Central memory CD8-positive, alpha-beta T cell (primary cell): ENCODE measurements at places on chromosomes 3 and 15.

- H3K4me3 ChIP-seq: no peak overlapping the region
- peaks cover 67% of the 10 kb centered on the region for H3K27me3 ChIP-seq
- no peak overlapping the region for H3K27ac ChIP-seq
- DNase-seq: no peak
- peaks cover 2% of the 10 kb centered on the region for H3K36me3 ChIP-seq
Measured at GRCh38 chr15:86231864-86232721, 152.4 kb downstream of the AGBL1 start.

GRCh38 chr3:78992400-78992799 is 775.4 kb downstream of the ROBO1 start:
- no peaks in the 10 kb centered on the region for H3K27me3 ChIP-seq
- no peak overlapping the region for H3K27ac ChIP-seq
- no peak for DNase-seq
- H3K4me3 ChIP-seq: no peak overlapping the region
- H3K4me1 ChIP-seq: no peaks in the 10 kb centered on the region

- peaks cover 17% of the 10 kb centered on the region for H3K36me3 ChIP-seq
- H3K4me1 ChIP-seq: peaks cover 63% of the 10 kb centered on the region
- H3K27ac ChIP-seq: no peak overlapping the region
- H3K4me3 ChIP-seq: no peak overlapping the region
- DNase-seq: no peak
- no peaks in the 10 kb centered on the region for H3K27me3 ChIP-seq
Measured at GRCh38 chr15:41832875-41833274, 5.0 kb downstream of the JMJD7 start.

DNA sequence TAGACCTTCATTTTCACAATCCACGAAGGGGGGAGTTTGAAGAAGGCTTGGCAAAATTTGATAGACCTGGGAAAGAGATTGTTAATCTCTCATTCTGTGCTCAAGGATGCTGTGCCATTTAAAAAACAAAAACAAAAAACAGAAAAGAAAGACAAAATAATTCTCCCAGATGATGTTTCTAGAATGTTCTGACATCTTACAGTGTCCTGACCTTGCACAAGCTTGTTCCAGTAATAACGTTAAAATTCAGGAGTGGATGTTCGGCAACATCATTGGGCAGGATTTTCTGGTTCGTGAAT is 79.9 kb downstream of the SMAD3 start:
- peaks cover 89% of the 10 kb centered on the region for H3K4me1 ChIP-seq
- no peaks in the 10 kb centered on the region for H3K27me3 ChIP-seq

DNA sequence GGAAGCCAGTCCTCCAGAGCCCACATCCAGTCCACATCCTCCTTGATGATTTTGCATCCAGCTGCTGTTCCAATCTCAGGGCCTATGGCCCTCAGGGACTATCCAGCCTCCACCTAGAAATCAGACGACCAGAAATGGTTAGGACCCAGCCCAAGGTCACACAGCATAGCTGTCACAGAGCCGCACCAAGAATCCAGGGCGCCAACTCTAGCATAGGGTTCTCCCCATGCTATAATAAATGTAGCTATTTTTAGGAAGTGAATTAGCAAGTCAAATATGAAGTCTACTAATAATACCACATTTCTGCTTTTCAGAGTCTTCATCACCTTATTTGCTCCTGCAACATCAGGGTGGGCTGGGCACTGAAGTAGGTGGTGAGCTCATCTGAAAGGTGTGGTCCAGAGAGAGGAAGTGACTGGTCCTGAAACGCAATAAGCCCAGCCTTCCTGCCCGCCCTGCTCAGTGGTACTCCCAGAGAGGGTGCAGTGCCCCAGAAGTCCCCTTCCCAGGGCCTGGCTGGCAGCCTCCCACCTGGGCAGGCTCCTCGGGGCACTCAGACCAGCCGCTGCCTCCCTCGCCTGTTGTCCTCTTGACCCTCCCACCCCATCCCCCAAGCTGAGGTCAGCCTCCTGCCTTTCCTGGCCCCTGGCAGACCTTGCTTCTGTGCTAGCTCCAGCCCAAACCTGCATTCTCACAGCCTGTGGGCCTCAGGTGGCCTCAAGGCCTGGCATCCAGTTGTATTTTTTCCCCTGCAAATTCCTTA is 17.6 kb upstream of the CYP11A1 start:
- H3K4me3 ChIP-seq: peak overlapping the region; percentile 21
- DNase-seq: peak; percentile 38
- H3K36me3 ChIP-seq: peaks cover 3% of the 10 kb centered on the region
- H3K27ac ChIP-seq: peak overlapping the region; percentile 30
- H3K4me1 ChIP-seq: peaks cover 43% of the 10 kb centered on the region

DNA sequence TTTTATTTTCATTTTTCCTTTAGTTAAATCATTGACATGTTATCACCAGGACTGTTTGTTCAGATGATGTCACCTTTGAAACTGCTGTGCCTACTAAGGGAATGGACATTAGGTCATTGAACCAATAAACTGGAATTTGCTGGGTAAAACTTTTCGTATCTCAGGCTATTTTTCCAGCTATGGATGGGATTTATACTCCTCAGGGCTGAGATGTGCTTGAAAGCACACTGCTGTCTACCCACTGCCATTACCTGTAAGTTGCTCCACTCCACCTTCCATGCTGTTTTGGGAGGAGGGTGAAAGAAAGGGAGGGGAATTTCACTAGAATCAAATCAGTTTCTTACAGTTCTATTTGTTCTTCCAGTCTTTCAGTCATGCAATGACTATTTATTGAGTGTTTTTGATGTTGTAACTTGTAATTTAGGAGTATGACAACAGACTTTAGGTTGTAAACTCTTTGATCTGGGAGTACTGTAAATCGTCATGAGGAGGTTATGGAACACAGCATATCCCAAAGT is 11.3 kb downstream of the EHD4 start:
- no peak overlapping the region for H3K27ac ChIP-seq
- no peaks in the 10 kb centered on the region for H3K27me3 ChIP-seq
- peaks cover 10% of the 10 kb centered on the region for H3K36me3 ChIP-seq

DNA sequence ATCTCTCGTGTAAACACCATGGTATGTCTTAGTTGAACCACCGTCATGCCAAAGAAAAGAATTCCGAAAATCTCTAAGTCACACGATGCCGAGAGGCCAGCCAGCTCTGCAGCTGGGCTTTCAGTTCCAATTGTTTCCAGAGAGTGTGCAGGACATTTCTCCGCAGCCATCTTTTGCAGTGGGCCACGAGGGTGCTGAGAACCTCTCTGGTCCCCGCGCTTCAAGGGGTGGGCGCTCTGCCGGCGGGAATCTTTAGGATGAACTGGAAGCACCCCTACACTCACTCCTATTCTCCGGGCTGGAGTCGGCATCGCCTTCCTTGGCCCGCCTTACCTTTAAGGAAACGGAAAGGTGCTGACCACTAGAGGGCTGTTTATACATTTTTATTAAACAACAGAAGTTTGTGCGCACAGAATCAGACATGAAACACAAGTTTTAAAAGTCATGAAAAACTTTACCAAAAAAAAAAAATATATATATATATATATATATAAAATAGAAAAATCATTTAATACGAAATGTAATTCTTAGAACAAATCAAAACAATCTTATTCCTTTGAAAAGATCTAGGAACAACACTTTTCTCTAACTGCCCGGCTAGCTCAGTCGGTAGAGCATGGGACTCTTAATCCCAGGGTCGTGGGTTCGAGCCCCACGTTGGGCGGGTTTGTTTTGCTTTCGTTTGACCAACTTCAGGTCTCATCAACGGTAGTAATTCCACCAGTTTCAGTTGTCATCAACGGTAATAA is 12.5 kb upstream of the MORF4L1 start:
- peak overlapping the region; percentile 95 for H3K27ac ChIP-seq
- peak overlapping the region; percentile 78 for H3K4me3 ChIP-seq
- H3K4me1 ChIP-seq: peaks cover 9% of the 10 kb centered on the region
- no peaks in the 10 kb centered on the region for H3K27me3 ChIP-seq
- peak; percentile 55 for DNase-seq

DNA sequence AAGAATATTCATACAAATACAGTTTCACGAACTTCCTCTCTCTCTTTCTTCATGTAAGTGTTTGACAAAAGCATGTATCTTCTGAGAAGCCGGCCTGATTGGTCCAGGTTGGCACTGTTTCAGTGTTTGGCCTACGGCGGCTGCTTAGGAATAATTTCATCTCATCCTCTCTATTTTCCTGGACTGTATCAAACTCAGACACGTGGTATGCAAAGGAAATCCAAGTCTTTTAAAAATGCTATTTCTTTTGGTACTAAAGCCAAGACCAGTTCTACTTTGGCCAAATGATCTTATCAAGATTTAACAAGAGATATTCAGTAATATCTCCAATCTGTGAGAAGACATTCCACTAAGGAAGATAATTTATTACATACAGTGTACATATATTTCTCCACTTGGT is 152.8 kb downstream of the TIGIT start:
- H3K36me3 ChIP-seq: no peaks in the 10 kb centered on the region
- no peaks in the 10 kb centered on the region for H3K27me3 ChIP-seq
- H3K27ac ChIP-seq: no peak overlapping the region

DNA sequence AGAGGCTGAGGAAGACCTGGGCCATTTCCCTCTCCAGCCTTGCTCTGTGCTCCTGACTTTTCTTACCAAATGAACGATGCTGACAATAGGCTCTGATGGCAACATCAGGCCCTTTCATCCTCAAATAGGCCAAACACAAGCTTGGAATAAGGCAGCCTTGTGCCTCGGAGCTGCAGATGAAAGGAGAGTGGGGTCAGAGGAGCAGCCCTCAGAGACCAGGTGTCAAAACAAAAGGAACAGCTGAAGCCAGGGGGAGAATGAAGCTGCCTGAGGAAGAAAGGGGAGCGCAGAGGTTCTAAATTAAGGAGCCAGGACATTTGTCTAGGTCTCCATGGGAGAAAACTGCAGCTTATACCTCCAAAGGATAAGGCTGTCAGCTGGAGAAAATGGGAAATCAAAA is 5.1 kb downstream of the BFSP2 start:
- peaks cover 48% of the 10 kb centered on the region for H3K27me3 ChIP-seq
- no peak for DNase-seq
- H3K27ac ChIP-seq: no peak overlapping the region
- H3K4me3 ChIP-seq: no peak overlapping the region
- no peaks in the 10 kb centered on the region for H3K36me3 ChIP-seq

GRCh38 chr15:93614386-93615104 is 525.5 kb upstream of the RGMA start:
- H3K27ac ChIP-seq: no peak overlapping the region
- H3K27me3 ChIP-seq: peaks cover 64% of the 10 kb centered on the region
- no peak for DNase-seq
- H3K4me3 ChIP-seq: no peak overlapping the region

DNA sequence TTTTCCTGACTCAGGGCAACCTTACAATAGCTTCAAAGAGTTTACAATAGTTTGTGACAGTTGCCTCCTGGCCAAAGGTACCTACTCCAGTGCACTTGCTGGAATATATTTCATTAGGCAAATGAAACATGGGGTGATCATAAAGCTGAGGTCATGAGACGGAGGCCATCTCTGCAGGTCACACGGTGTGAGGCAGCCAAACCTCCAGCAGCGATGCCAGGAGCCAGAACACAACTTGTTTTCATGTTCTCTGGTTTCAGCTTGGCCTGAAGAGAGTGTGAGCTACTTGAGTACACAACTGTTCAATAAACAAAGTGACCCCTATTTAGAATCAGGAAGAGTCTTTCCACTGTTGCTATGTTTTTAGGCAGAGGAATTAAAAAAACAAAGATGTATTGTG is 42.7 kb upstream of the PYGO1 start:
- DNase-seq: no peak
- H3K27me3 ChIP-seq: peaks cover 15% of the 10 kb centered on the region
- H3K36me3 ChIP-seq: no peaks in the 10 kb centered on the region
- no peak overlapping the region for H3K4me3 ChIP-seq

DNA sequence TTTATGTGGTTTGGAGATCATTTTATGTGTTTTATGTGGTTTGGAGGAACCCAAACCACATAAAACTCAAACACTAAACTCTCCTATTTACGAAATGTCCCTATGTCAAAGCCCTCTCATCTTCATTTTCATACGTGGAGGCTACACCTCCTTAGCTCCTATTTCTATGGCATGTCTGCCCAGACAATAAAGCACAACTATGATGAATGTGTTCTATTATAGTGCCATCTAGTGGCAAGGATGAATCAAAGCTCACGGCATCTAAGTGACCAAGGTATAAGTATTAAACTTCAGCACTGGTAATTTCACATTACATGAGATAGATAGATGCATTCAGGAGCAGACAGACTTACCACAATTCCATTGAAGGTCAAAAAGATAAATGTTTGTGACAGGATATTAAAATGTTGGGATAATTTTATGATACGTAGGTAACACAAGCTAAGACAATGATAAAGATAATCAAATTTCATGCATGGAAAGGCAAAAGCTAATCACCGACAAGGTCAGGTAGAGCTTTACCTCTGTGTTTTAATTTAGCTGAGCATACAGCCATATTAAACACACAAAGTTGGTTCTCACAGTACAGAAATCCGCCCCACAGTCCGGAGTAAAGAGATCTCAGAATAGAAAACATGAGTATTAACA is 130.6 kb upstream of the FHIT start:
- no peak for DNase-seq
- peaks cover 7% of the 10 kb centered on the region for H3K27me3 ChIP-seq
- no peaks in the 10 kb centered on the region for H3K4me1 ChIP-seq
- H3K36me3 ChIP-seq: no peaks in the 10 kb centered on the region

DNA sequence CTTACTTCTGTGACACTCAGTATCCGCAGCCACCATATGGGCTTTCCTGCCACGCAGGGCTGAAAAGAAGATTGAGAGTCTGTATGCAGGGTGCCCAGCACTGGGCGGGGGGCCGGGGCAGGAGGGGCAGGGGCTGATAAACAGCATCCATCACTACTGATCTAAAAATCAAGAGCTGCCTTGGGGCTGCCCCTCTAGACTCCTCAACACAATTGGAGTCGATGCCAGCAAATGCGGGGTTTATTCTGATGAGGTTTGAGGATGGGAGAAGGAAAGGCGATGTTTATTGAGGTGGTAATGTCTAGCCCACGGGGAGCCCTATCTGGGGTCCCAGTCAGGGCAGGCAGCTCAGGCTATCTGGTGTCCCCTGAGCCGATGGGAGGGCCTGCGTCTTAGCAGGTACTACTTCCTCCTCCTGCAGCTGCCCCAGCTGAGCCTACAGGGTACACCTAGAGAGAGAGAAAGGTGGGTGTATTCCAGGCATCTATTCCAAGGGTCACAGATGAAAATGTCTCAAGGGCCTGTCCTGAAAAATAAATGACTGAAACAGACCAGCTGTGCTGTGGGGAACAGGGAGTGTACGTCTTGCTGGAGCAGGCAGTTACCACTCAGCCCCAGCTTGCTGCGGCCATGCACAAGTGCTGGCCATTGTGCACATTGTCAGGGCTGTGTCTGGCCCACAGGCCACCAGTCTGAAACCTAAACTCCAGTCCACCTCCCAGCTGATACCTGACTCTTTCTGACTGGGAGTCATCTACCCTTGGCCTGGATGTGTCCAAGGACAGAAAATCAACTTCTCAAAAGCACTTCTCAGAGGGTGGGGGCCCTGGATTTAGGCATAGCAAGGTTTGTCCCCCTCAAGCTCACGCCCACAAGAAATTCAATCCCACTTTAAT is 19.5 kb downstream of the ISG20 start:
- no peak overlapping the region for H3K4me3 ChIP-seq
- DNase-seq: no peak
- no peaks in the 10 kb centered on the region for H3K27me3 ChIP-seq
- H3K36me3 ChIP-seq: peaks cover 10% of the 10 kb centered on the region
- H3K27ac ChIP-seq: peak overlapping the region; percentile 68
